NCI-H748 treated with DMSO at 0.1 percent for 48 hours (cell line): ENCODE measurements at places on chromosomes 4 and X.

- DNase-seq = no peak
Observed at GRCh38 chr4:188177997-188178675, 38.9 kb downstream of the TRIML1 start.

- no peak for DNase-seq
Observed at GRCh38 chrX:40157228-40158035, 59.7 kb upstream of the BCOR start.

DNA sequence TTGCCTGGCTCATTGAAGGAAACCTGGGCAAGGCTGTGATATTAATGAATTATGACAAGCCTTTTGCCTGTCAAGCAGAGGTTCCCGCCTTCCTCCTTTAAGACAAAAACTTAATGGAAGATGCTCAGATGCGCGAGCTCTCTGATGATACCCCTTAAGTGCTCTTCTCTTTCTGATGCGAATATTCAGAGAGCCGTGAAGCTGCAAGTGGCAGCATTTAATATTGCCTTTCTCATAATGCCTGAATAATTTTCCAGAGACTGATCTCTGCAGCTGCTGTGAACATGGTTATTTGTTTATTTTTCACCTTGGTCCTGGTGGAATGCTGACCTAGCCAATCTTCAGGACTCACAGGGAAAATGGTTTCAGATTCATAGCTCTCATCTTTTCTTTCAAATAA lies 251.8 kb downstream of the TENM3 start:
- no peak for DNase-seq

DNA sequence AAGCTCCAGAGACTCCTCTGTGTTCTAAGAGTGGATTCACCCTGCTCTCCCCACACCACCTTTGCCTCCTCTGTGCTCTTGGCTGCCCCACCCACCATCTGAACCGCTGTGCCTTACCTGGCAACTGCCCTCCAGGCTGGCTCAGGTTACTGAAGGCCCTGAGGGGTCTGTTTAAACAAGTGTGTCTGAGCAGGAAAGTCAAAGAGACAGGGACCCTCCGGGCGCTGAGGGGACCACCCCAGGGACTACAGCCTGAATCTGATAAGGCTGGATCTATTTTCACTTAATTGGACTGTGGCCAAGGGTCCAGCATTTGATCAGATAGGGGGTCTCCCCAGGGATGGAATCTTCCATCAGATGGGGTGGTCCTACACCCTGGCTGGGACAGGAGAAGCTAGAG lies 10.4 kb upstream of the MSX1 start:
- no peak for DNase-seq

DNA sequence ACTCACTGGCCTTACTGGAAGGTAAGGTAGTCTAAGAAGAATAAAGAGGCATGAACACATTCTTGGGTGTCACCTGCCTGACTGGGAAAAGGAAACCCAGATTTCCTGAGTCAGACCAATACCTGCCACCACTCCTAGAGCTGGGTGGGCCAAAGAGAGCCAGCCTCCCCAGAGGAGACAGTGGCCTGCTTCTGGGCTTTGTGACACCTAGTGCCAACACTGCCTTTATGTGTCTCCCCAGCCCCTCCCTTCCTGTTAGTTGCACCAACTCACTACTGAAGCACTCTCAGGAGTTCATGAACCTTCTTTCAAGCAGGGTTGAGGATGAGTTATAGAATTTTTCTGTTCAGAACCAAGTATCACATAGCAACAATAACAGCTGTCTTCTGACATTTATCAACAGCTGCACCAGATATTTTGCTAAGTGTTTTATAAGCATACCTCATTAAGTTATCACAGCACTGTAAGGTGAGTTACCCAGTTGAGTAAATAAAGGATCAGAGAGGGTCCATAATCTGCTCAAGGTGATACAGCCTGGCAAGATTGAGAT lies 77.6 kb upstream of the ETNPPL start:
- DNase-seq = no peak
